Stimulated activated CD8-positive, alpha-beta memory T cell treated with anti-CD3 and anti-CD28 coated beads, Interleukin-4, amount 100 ng/mL, for 1 hour (primary cell): ENCODE measurements at places on chromosomes 2 and 18.

GRCh38 chr2:186059096-186059495 is 320.5 kb downstream of the FSIP2 start:
- DNase-seq, result no peak

- DNase-seq, result no peak
Observed at GRCh38 chr18:39454866-39455265, 1889.3 kb upstream of the CELF4 start.

DNA sequence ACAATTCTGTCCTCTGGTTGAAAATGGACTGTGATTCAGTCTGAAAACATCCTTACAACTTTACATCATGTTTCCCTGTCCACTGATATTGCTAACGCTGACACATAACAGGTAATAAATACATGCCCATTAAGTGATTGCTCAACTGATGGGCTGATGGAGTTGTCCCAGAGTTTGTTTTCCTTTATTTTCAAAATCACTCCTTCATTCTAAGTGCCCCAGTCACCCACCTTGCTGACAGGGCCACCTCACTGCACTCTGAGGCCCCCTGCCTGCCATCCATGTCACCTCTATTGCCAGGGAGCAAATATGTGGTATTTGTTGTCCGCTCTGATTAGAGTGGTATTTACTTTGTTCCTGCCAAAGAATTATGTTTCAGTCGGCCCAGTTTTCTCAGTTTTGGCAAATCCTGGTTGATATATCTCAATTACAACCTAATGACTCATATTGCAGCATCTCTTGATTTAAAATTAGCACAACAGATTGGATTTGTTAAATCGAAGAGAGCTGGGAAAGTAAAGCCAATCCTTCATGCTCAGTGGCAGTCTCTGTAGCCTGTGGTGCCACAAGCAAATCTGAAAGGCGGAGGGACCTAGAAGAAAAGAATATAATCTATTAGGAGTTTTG is 105.1 kb downstream of the RDH14 start:
- DNase-seq, result no peak

DNA sequence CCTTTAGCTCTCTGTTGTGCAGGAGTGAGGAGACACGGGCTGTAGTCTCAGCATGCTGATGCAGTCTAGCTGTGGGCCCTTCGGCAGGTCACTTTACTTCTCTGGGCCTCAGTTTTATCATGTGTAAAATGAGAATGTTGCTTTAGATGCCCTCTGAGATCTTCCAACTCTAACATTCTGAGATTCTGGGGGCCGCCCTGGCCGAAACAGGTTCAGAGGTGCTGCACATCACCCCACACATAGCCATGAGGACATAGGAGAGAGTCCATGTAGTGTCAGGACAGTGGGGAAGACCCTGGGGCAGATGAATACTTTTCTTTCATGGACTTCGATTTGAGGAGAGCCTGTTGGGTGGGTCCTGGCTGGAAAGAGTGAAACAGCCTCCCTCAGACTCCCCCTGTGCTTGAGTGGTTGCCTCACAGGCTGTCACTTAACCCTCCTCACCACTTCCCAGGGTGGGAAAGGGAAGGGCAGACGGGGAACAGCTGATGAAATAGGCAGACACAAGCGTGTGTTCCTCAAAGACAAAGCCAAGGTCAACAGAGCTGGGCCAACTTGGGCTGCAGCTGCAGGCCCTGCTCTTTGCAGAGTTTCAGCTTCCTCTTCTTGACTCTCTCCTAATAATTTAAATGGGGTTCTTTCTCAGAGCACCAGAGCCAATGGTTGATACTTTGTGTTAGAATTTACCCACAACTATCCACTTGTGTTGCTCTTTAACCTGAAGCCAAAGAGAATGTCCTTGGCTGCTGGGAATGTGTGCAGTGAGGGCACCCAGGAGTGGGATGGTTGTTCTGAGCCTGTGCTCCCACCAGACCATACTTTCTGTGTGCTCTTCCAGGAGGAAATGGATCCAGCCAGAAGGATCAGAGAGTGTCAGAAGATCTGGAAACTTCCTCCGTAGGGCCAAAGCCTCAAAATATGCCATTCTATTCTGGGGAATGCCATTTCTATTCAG is 14.7 kb upstream of the MRPL33 start:
- DNase-seq, result no peak

DNA sequence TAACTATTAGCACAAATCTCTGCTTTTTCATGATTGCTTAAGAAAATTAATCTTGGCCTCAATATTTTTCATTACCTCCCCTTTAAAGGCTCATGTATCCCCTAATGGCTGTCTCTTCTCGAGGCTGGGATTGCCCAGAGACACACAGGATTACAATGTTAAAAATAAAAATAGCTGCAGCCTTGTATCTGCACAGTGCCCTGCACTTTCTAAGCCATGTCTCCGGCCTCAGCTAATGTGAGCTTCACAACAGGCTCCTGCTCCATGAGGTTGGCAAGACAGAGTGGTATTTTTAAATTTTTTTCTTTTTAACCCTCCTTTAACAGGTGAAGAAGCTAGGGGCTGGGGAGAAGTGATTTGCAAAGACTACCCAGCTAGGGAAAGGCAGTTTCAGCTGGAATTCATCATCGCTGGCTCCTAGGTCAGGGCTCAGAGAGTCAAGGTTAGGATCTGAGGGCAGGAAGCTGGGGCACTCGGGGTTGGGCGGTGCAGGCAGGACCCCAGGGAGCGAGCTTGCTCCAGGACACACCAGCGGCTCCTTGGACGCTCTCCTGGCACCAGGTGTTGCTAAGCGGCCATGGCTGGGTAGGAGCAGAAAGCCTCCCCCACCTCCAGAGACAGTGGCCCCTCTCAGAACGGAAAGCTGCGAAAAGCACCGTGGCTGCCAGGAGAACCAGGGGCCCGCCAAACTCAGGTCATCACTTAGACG is 135.6 kb downstream of the SMAD2 start:
- no peak for DNase-seq

GRCh38 chr18:28080876-28081300 is 96.0 kb downstream of the CDH2 start:
- DNase-seq, result no peak

DNA sequence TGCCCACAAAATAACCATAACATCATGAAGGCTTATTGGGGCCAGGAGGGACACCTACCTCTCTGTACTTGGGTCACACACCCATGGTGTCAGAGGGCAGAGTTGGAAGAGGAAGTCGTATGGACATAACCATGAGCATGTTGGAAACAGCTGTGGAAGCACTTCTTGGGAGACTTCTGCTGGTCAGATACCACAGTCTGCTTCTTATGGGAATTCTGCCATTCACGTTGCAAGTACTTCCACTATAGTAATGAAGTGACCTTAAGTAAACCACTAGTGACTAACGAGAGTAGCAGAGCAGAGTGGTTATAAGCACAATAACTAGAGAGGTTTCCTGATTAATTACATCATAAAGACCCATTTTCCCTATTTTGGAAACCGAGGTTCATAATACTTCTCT is 61.1 kb upstream of the TFPI start:
- DNase-seq, result no peak

- DNase-seq, result no peak
Observed at GRCh38 chr2:240644171-240644651, 18.9 kb downstream of the GPR35 start.

- DNase-seq, result no peak
Observed at GRCh38 chr2:2101924-2102323, 229.2 kb downstream of the MYT1L start.

DNA sequence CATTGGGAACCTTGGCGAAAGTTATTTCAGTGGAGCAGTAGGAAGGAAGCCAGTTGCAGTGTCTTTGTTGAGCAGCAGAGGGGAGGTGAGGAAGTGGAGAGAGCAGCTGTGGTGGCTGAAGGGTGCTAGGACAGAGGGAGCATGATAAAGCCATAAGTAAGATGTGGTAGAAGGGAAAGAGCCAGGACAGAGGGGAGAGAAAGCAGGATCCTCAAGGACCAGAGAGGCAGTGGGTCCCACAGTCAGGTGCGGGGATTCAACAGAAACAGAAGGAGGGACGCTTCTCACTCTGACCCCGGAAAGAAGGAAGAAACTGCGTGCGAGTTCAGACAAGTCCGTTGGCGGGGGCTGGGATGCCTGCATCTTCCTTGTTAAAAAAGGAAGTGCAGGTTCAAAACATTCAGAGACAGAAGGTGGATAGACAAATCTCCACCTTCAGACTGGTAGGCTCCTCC is at the start of gene CXCR2:
Gene CXCR2, plus strand, starts transcription at position 403 of the 455 bp plus-strand sequence. CDS start 8,774 bp downstream, outside the sequence.
- DNase-seq, result no peak

DNA sequence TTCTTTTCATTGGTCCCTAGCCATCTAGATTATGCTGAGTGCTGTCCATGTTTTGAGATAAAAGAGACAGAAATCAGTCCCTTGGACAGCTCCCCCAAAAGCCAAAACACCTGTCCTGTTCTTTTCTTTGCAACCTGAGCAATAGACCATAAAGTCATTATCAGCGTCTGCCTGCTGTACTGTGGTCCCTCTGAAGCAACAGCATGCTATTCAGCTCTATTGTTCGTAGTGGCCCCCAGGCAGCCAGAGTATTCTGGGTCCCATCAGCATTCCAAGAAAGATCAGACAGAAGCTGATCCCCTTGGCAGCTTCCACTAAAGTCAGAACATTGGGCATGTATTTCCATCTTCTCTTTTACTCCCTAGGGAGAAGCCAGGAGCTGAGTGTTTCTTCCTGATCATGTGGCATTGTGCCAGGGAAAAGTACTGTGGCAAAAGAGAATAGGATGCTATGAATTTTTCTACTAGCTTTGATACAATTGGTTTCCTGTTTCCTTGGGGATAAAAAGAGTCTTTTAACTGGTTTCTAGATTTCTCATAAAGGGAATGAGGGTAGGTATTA is 33.6 kb upstream of the ZSWIM2 start:
- no peak for DNase-seq

GRCh38 chr2:22450831-22451230 is 934.1 kb upstream of the KLHL29 start:
- no peak for DNase-seq

DNA sequence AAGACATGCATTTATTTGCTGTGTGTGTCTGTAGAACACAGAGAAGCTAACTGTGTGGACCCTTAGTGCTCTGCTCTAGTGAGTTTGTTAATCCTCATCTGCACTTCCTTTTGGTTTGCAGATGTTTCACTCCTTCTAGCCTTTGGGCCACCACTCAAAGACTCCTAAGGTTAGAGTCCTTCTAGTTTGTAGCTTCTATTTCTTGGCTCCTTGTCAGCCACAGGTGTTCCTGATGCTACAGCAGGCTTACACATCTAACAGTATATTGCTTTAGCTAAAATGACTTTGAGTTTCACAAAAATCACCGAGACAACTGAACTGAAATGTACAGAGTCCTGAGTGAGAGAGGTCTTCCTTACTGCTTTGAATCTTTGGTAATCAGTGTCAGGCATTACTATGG is 551.4 kb downstream of the NRXN1 start:
- DNase-seq, result no peak

- no peak for DNase-seq
Observed at GRCh38 chr2:197433780-197434438, 919 bp downstream of the SF3B1 start.

DNA sequence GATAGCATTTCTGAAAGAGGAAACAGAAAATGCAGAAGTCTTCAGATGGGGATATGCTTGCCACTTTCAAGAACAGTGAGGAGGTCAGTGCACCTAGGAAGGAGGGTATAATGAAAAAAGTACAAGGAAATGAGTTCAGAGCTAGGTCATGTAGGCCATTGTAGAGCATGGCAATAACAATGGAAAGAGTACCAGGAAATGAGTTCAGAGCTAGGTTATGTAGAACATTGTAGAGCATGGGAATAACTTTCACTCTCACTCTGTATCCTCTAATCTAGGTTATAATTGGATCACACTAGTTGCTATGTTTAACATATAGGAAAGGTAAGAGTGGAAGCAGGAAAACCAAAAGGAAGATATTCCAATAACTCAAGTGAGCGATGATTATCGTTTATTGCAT is 12.3 kb downstream of the SCG2 start:
- DNase-seq, result no peak
